ENCODE measurements at places on chromosomes 2 and 18.

- no peak for DNase-seq
Observed at GRCh38 chr18:36132756-36133155, 3.1 kb downstream of the ELP2 start.

DNA sequence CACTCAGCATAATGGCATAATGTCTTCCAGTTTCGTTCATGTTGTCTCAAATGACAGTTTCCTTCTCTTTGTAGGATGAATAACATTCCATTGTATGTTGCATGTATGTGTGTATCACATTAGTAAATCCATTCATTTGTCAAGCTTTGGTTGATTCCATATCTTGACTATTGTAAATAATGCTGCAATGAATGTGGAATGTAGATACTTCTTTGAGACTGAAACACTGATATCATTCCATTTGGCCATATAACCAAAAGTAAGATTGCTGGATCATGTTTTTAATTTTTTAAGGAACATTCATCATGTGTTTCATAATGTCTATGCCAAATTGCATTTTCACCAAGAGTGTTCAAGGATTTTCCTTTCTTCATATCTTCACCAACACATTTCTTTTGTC, 1711.4 kb upstream of the PIK3C3 start:
- no peak for DNase-seq

DNA sequence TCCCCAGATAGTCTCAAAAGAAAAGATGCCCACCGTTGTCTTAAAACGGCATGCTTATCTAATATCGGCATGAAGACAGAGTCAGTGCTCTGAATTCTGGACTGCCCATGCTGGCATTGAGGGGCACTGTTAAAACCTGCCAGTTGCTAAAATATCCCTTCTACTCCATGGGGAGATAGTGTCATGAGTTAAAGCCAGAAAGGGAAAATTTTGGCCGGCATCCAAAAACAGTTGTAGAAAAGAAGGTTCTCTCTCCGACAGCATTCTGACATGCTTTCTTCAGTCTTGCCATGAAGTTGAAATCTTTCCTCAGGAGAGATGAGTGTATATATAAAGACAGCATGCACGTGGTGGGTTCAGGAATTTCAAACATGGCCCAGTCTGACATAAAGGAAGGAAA, 401.3 kb upstream of the PIK3C3 start:
- no peak for DNase-seq

DNA sequence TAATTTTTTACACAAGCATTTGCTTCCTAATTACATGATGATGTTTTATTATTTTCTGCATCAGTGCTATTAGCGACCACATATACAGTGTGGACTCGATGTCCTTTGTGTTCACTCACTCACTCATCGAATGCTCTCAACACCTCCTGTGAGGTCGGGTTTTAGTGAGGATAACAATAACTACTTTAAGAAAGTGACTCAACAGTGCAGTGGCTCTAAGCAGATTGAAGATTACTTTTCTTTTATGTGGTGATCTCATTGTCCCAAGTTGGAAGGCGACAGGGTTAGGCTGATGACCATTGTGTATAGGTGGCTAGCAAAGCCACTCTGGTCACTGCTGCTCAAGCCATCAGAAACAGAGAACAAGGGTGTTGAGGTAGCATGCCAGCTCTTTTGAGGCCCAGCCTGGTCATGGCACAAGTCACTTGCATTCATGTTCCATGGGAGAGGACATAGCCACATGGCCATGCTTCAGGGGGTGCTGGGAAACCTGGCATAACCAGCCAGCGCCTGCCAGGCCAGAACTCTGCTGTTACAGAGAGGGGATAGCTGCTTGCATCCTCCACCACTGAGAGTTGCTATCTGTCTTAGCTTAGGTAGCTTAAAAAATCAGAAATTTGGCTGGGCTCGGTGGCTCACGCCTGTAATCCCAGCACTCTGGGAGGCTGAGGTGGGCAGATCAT, 60.4 kb downstream of the PDCL3 start:
- DNase-seq = no peak

- DNase-seq = no peak
Observed at GRCh38 chr2:234334151-234334550, 162.7 kb downstream of the ARL4C start.

DNA sequence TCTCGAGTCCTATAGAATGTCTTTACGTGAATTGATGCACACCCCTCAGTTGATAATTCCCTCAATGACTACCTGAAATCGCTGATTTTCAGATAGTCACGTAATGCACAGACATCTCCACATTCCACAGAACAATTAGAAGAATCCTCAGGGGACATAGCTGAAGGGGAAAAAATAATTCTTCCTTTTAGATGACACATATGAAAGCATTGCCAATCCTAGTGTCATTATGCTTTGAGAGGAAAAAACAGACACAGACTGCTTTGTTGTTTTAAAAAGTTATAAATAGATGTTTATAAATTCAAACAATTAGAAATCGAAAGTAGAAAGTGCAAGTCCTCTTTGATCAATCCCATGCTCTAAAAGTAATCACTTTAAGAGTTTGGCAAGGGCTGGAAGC, 100.6 kb upstream of the FN1 start:
- DNase-seq = no peak

DNA sequence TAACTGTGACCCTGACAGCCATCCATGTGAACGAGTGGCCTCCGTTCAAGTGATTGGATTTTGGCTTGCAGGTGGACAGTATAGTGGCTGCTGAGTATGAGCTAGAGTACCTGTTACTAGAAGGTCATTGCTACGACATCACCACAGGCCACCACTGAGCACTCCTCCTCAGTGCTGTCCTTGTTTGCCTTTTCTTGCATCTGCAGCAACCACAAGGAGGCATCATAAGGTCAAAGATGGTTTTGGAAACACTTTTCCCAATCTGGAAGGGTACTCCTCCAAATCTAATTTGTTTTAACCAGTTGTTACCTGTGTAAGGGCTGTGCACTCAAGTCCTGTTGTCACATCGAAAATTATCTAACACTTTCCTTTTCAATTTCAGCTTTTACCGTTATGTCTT, 81.2 kb downstream of the UGGT1 start:
- DNase-seq = no peak

DNA sequence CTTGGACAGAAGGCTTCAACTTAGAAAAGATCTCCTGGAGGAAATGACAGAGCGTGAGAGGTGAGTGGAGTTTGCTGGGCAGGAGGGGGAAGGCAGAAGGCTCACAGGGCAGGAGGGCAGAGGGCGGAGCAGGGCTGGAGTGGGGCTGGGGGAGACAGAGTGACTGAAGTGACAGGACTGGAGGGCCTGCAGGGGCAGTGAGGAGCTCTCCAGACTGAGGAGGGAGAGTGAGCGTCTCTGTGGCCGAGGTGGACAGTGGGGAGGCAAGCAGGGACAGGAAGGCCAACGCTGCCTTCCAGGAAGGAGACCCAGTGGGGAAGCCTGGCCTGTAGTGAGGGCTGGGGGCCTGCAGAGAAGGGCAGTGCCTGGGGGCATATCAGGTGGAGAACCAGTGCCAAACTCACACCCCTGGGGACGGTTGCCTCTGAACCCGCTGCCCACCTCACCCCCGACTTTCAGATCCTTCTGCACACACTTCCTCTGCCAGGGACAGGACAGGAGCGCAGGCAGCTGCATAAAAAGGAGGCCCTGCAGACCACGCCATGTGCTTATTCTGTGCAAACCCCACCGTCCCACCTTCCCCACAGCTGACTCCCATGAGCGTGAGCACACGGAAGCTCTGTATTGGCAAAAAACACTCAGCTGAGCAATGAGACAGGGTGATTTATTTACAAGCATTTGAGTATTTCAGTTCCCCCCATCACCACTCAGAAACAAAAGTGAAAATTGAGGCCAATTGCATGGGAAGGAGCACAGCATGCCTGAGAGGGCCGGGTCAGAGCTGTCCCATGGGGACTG, 244.3 kb downstream of the FAM210A start:
- no peak for DNase-seq

GRCh38 chr2:139067072-139067471, 286.9 kb upstream of the NXPH2 start:
- no peak for DNase-seq

DNA sequence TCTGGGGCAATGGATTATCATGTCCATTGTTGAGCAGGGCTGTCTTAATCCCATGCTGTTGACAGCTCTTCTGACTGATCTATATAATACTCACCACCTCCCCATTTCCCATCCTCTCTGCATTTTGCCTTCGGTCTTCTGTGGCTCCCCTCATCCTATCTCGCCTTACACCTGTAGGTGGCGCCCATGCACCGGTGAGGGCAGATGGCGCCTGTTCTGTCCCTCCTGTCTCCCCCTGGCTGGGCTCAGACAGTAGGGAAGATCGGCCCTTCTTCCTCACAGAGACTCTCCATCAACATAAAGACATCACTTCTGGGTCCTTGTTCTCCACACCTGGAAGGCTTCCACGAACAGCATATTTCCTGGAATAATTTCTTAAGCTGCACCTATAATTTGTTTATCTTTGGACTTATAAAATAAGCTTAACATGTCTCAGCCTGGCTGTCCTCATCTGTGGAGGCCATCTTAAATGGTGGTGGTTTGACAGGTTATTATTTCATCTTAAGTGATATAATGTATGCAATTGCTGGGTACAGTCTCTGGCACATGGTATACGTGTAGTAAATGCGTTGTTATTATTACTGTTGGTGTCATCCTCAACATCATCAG, 10.9 kb upstream of the CDH20 start:
- no peak for DNase-seq

- DNase-seq = no peak
Observed at GRCh38 chr2:55592130-55592529, 25.3 kb downstream of the PPP4R3B start.

DNA sequence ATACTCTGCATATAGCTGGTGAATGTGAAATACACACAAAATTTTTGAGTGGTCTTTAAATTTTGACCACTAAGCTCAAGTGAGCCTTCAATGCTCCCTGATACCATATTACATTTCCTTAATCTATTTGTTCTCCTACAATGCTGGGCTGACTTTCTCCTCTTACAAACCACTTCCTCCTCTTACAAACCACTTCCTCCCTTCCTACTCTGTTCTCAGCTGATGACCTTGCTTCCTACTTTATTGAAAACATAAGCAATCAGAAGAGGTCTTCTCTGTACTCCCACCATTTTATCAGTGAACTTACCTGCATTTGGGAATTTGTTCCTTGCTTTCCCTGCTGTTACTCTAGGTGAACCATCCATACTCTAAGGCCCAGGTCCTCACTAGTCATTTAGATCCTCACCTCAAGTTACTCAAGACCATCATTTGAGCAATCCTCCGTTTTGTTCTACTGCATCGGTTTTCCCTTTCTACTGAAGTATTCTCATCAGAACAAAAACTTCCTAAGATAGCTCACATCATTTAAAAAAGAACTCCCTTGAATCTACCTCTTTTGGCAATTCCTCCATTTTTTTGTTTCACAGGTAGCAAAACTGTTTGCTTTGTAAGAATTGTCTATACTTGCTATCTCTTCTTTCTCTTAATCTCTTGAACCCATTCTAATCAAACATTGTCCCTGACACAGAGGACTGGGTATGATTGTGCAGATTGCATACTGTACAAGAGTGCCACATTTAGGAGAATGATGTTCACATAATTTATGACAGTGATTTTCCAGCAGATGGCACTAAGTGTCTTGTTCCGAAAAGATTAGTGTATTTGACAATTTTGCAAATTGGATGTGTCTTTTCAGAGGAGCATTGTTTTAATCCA, 96.5 kb downstream of the EPB41L5 start:
- no peak for DNase-seq

- DNase-seq = no peak
Observed at GRCh38 chr2:42802150-42802549, 9.8 kb upstream of the HAAO start.

DNA sequence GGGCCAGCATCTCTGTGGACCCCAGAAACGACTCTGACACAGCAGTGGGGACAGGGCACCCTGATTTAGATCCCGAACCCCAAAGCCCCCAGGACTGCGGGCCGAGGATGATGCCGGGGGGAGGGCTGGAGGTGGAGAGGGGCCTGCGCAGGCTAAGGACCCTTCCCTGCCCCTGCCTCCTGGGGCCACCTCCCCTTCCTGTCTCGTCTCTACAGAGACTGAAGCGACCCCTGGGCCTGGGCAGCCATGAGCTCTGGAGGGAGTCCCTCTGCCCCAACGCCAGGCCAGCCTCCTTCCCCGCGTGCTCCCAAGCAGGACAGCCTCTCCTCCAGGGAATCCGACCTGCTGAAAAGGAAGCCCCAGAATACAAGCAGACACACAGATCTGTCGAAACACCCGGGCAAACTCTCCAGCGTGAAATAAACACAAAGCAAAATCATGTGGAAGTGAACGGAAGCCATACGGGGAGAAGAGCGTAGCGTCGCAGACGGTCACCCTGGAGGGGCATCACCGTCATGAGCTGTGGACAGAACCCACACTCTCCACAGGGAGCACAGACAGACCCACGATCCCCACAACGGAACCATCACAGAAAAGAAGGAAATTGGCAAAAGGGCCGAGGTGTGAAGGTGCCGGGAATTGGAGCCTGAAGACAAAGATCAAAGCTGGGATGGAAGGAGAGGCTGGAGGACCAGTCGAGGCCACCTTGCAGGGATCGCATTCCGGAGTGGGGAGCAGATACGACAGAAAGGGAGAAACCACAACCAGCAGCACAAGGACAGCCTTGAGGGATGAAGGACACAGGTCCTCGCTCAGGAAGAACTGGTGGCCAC, 51.0 kb upstream of the CTDP1 start:
- no peak for DNase-seq

DNA sequence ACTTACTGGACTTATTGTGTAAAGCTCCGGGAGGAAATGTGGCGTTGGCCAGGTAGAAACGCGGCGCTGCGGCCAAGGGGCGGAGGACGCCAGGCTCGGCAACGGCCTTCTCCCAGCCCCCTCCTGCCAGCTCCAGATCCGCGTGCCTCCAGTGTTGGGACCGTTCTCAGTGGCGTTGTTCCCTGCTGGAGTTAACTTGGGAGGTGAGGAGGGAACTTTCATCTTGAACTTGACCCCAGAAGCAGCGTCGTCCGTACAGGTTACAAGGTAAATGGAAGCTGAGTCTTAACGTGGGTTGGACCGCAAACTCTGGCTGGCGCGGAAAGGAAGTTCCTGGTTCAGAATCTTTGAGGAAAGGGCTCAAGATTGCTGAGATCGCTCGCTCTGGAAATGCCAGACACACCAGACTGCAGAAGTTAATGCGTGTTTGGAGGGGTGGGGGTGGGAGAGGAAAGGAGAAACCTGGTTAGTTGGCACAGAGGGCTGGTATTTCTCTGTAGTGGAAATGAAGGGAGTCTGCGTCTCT, 1.3 kb downstream of the TANC1 start:
- DNase-seq = no peak

- no peak for DNase-seq
Observed at GRCh38 chr2:216341121-216341520, 31.2 kb downstream of the MARCHF4 start.

DNA sequence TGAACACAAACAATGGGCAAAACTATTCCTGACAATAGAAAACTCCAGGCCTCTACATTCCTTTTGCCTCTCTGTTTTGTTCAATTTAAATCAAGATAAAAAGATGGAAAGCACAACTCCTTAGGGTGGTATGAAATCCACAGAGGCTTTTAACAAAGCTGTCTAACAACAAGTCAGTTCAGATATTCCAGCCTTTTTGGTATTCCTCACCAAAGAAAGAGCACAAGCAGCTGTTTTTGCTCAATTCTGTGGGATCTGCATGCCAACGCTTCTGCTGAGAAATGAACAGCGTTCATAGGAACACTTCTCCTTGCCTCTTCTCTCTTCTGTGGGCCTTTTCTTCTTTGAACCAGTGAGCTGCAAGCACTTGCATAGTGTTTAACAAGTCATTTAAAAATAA, 411.6 kb upstream of the TCF4 start:
- DNase-seq = no peak

GRCh38 chr2:3127710-3128109, 249.9 kb downstream of the EIPR1 start:
- DNase-seq = no peak

All from stimulated activated CD4-positive, alpha-beta T cell treated with anti-CD3 and anti-CD28 coated beads, Interleukin-1b, Interleukin-23, amount 100 ng/mL, for 1 hour (primary cell).